Mesenchymal stem cell (in vitro differentiated cells and primary cell): ENCODE measurements at places on chromosomes 13 and 19.

GRCh38 chr13:33678084-33678483, 139.9 kb upstream of the RFC3 start:
- no peak for DNase-seq

- DNase-seq = peak; percentile 52
Measured at GRCh38 chr19:33273881-33274662, 28.3 kb downstream of the CEBPA start.

DNA sequence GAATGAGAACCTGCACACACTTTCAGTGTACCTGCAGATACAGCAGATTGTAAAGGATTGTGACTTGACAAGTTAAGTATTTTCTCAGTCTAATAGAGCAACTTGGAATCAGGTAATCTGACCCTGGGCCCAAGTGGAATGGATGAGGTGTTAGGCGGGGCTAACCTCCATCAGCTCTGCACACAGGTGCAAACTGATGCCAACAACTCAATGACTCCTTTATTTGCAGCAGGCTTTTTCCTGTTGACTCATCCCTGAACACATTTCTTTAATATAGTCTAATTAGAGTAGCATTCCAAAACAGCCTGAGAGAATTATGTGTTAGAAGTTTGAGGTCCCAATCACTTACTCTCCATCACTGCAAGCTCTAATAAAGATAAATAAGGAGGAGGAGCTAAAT, 48.8 kb downstream of the TPT1 start:
- DNase-seq = no peak

DNA sequence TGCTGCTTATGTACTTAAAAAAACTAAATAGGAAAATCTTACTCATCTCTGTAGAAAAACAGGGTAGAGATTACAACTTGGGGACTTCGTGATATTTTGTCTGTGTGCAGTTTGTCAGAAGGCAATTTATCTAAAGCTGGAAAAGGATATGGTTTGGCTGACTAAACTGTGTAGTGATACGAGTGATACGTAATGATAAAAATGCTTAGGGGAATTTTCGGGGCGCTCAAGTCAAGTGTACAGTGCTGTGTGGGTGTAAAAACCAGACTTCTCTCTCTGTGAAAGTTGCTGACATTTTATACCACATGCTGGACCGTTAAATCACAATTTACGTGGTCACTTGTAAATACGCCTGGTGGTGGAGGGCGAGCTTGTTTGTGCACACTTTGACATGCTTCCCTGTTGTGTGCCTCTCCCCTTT, 221.7 kb downstream of the KCNRG start:
- no peak for DNase-seq

DNA sequence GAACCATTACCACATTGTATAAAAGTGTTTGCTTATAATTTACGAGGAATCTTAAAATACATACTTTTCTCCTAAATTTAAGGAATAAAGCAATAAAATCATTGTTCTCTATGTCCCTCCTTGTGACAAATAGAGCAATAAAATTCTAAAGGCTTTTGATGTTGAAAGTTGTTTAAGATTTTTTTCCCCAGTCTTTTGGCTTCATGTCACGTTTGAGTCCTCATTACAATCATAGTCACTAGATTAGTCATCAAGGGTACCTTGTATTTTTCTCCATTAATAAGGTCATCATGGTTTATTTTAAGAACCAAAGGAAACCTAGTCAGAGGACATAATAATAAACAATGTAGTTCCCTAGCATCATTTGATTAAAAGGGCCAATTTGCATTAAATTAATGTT, 3.2 kb downstream of the WBP4 start:
- peak; percentile 64 for DNase-seq

DNA sequence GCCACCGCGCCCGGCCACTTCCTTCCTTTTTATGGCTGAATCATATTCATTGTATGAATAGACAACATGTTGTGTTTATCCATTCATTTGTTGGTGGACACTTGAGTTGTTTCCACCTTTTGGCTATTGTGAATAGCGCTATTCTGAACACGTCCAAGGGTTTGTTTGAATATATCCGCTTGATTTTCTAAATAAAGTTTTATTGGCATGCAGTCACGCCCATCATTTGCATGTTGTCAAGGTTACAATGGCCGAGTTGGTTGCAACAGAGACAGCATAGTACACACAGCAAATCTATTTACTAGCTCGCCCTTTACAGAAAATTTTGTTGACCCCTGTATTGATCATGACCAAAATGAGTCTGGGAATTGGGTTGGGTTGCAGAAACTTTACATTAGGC, 43.5 kb downstream of the COLGALT1 start:
- DNase-seq = no peak

GRCh38 chr13:31166591-31166990, 4.9 kb upstream of the HSPH1 start:
- no peak for DNase-seq

- DNase-seq = no peak
Measured at GRCh38 chr19:15456871-15457700, 7.3 kb downstream of the RASAL3 start.

- DNase-seq = no peak
Measured at GRCh38 chr13:41961466-41961760, 504 bp upstream of the VWA8 start.

DNA sequence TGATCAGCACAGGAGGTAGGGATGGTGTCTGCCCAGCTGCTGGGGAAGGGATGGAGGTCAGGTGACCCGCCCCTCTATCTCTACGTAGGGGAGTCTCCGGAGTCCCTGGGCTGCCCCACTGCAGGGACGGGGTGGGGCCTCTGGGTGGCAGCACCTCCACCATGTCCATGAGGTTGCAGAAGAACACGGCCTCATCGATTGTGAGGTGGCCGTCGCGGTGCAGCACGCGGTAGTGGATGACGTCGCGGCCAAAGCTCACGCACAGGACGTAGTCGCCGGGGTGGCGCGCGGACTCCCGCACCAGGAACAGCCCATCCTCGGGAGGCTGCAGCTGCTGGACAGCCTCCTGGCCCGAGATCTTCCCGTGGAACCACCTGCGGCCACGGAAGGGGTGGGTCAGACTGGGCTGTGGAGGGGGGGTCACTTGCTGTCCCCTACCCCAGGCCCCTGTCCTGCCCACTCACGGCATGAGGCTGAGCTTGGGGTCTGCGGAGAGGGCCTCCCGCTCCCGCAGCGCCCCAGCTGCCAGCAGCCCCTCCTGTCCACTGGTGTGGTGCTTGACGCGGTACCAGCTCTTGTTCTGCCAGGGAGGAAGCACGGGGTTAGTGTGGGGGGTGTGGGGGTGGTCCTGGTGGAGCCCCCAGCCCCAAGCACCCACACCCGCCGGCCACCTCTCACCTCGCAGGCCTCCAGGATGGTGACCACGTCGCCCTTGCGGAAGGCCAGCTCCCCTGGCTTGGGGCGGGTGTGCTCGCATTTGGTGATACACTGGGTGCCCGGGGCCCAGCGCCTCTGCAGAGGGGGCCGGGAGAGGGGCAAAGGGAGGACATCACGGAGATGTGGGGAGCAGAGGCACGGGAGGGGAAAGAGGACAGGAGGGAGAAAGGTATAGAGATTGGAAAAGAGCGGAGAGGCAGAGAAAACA, 2.3 kb downstream of the MATK start:
- DNase-seq = no peak

- DNase-seq = no peak
Measured at GRCh38 chr19:16366056-16366432, 41.4 kb downstream of the KLF2 start.

DNA sequence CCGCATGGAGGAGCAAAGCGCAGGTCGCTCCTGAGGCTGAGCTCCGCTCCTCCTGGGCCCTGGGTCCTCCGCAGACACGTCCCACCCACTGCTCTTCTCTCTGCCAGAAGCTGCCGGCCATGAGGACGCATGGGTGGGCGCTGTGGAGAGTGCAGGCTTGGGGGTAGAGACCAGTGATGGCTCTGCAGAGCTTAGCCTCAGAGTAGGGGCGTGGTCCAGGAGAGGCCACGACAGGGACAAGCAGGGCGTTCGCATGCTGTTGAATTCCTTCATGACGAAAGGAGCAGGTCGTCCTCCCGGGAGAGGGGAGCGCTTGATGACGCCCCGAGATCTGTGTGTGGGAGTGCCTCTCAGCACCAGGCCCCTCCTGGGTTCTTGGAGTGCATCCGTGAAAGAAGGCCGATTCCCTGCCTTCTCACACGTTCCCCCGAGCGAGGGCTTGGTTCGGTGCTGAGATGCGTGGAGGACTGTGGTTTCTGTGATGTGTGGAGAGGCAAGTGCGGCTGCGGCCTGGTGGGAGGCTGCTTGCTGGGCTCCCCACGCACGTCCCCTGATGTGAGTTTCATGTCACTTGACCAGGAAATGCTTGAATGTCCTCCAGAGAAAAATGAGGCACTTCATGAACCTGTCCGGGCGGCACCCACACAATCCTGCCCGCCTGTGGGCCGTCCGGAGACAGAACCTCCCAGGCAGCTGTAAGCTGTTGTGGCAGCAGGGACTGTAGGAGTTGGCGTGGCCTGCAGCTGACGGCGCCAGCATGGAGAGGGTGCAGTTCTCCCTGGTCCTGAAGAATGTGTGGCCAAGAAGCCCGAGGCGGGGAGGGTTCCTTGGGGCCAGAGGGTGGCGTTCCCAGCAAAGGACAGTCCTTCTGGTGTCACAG, 4.5 kb downstream of the SF3A2 start:
- no peak for DNase-seq

- peak; percentile 54 for DNase-seq
Measured at GRCh38 chr19:16876904-16877361, 11.9 kb upstream of the F2RL3 start.
